Hair follicle dermal papilla cell (primary cell): ENCODE measurements at places on chromosomes 1 and 21. TPM values are rescaled to one million over a fixed set of nuclear protein-coding genes. Genes with fewer than 3 reads are reported as not detected.

Gene UBE2J2
- total RNA-seq: 41.2 and 44.0 TPM in 2 replicates

Gene NEXN
- total RNA-seq: 5.4 and 9.6 TPM in 2 replicates

Gene CDA
- 0.32 and 1.5 TPM in 2 replicates for total RNA-seq

Gene C1orf50
- total RNA-seq: 5.8 TPM in 2 replicates

Gene RIPK4
- total RNA-seq: 0.49 TPM in 2 replicates

Gene TNFSF18
- total RNA-seq: 1.2 and 2.4 TPM in 2 replicates

Gene SPRR1B
- not detected in 2 replicates for total RNA-seq

Gene PRELP
- total RNA-seq: 2.4 and 3.1 TPM in 2 replicates

Gene PAQR6
- total RNA-seq: 0.49 and 0.65 TPM in 2 replicates

Gene KCNA3
- 0.16 and 0.36 TPM in 2 replicates for total RNA-seq

Gene DSCAM
- total RNA-seq: 0.32 and 0.36 TPM in 2 replicates

Gene PIGR
- under 0.01 TPM in 1 of 2 replicates, not detected in the other for total RNA-seq

Gene TNFSF4
- total RNA-seq: 0.81 and 0.85 TPM in 2 replicates

Gene MX2
- total RNA-seq: 7.9 and 16.1 TPM in 2 replicates

Gene SLAMF1
- not detected in 2 replicates for total RNA-seq

Gene CLDN14
- not detected in 2 replicates for total RNA-seq

Gene NUDT4B
- total RNA-seq: 34.7 and 51.4 TPM in 2 replicates

Gene KCNQ4
- total RNA-seq: 0.12 and 0.16 TPM in 2 replicates
